DMS 273 treated with DMSO at 0.1 percent for 48 hours (cell line): ENCODE measurements at places on chromosomes 16 and 17.

- no peak for DNase-seq
These were observed 307.8 kb upstream of the CDH11 start for GRCh38 chr16:65429504-65430181.

GRCh38 chr17:42456223-42457106 lies 2.2 kb upstream of the ATP6V0A1 start:
- no peak for DNase-seq

GRCh38 chr17:76432712-76433336 lies 20.1 kb downstream of the UBE2O start:
- no peak for DNase-seq

GRCh38 chr17:32859857-32860525 lies 16.9 kb downstream of the MYO1D start:
- DNase-seq, result no peak

GRCh38 chr16:48201515-48202201 lies 42.4 kb upstream of the LONP2 start:
- DNase-seq, result no peak

DNA sequence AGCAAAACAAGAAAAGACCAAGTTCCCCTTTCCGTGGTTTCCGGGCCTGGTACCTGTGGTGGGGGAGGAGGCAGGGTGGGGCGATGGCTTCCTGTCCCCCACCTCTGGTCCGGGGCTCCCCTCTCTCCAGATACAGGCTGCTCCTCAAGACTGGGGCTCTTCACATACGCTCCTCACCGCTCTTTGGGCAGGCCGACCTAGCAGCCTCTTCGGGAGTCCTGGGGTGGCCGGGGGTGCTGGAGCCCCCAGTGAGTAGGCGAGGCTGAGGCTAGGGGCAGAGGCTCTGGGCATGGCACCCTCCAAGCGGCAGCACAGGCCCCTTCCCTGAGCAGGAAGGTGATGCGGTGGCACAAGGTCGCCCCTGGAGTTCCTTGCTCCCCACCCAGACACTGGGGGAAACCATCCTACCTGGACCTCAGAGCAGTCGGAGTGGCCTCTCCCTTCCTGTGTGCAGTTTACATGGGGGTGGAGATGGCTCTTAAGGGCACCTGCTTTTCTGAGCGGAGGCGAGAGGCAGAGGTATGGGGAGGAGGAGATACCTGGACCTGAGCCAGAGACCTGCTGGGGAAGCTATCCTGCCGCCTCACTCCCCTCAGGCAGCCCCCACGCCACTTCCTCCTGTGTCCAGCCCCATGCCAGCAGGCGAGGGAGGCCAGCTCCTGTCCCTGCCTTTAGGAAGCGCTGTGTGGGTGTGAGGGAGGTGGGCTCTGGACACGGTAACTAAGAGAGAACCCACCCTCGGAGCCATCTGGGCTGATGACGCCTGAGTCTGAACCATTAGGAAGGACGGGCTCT lies 891 bp downstream of the CORO1A start:
- DNase-seq, result no peak

DNA sequence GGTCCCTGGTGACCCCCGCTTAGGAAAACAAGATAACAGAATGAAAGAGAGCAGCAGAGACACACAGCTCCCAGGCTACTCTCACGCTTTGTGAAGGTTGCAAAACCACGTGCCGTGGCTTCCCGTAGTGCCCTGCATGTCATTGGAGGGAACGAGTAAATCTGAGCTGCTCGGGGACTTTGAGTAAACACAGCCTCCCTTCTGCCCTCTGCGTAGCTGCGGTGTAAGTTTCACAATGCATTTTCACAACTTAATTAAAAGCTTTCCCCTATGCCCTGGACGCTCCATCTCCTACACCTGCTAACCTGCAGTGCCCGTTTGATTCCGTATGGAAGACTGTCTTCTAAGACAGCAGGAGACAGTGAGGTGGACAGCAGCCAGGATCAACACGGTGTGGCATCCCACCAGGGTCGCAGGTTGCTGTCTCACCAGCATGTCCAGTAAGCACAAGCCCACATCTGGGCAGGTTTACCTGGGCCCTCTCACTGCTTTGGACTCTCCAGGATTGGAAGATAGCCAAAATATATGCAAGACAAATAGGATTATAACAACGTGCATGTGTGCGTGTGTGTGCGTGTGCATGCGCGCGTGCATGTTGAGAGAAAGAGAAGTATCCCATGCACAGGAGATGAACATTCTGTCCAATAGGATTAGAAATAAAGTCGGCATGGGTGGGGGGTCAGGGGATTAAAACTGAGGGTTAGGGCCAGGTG lies 116.4 kb upstream of the RCVRN start:
- DNase-seq, result no peak

DNA sequence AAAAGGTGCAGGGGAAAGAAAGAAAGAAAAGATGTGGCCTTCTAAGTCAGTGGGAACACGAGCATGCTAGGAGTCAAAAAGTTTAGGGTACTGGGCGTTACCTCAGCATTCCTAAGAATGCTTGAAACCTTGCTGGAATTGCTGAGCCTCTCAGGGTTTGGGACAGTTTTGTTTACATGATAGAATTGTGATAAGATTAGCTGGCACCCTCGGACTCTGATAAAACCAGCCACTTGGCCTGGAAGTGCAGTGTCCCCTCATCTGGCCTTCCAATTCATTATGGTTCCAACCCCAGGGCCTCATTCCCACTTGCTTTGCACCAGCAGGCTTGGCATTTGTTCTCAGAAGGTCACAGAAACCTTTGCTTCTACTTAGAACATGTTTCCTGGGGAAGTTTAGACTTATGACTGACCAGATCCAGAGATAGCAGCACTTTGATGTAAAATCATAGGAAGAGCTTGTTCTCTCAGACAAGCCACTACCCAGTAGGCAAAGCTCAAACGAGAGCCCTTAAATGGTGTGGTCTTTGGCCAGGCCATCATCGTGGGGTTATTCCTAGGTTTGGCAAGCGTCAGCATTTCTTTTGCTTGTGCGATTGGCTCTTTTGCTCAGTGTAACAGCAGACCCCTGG lies 8.0 kb downstream of the SGF29 start:
- DNase-seq, result no peak
